ENCODE measurements at places on chromosomes 5 and 9. TPM values are rescaled to one million over a fixed set of nuclear protein-coding genes. Genes with fewer than 3 reads are reported as not detected.

SLC34A1 gene
- total RNA-seq, result 0.16 TPM

DNA sequence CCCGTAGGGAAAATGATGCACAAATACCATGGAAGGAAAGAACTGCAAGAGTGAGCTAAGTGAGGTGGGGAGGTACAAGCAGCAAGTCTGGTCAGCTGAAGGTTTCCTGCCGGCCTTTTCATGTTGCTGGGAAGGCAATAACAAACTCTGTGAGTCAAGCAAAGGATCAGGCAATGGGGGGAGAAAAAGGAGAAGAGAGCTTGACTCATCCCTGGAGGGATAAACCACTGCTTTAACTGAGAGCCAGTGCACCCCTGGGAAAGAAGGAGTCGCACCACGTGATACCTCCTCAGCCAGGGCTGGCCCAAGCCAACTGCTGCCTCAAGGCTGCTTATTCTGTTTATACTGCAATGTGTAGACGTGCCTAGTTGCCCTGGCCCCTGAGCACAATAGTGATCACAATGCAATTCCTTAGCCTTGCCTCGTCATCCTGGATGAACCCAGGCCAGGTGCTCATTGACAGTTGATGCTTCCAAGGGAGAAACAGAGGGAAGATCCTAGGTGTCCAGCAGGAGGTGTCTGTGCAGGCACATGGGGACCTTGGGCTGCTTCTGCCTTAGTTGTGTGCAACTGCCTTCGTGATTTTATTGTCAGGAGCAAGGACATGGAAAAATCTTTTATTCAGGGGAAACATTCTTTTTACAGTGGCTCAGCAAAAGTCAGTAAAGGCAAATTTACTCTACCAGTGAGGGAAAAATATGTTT lies 203.0 kb upstream of the TUT7 start:
- H3K27ac ChIP-seq, result no peak overlapping the region
- H3K27me3 ChIP-seq, result peaks cover 14% of the 10 kb centered on the region
- H3K4me3 ChIP-seq, result no peak overlapping the region
- H3K36me3 ChIP-seq, result no peaks in the 10 kb centered on the region

GRCh38 chr5:1555011-1555807 lies 31.4 kb upstream of the LPCAT1 start:
- H3K36me3 ChIP-seq, result no peaks in the 10 kb centered on the region
- no peak overlapping the region for H3K4me3 ChIP-seq
- H3K27ac ChIP-seq, result no peak overlapping the region
- H3K27me3 ChIP-seq, result no peaks in the 10 kb centered on the region

GRCh38 chr5:21802869-21803490 lies 1050.2 kb downstream of the CDH12 start:
- H3K4me1 ChIP-seq, result no peaks in the 10 kb centered on the region
- no peak overlapping the region for H3K27ac ChIP-seq
- no peak overlapping the region for H3K4me3 ChIP-seq
- no peaks in the 10 kb centered on the region for H3K36me3 ChIP-seq
- H3K27me3 ChIP-seq, result no peaks in the 10 kb centered on the region

GRCh38 chr9:122053064-122053463 lies 40.0 kb downstream of the TTLL11 start:
- no peak overlapping the region for H3K4me3 ChIP-seq
- H3K4me1 ChIP-seq, result peaks cover 20% of the 10 kb centered on the region
- H3K36me3 ChIP-seq, result peaks cover 8% of the 10 kb centered on the region
- no peak overlapping the region for H3K27ac ChIP-seq
- DNase-seq, result no peak
- peaks cover 2% of the 10 kb centered on the region for H3K27me3 ChIP-seq

- H3K4me1 ChIP-seq, result peaks cover 22% of the 10 kb centered on the region
- no peaks in the 10 kb centered on the region for H3K36me3 ChIP-seq
- no peak overlapping the region for H3K4me3 ChIP-seq
- peaks cover 38% of the 10 kb centered on the region for H3K27me3 ChIP-seq
These were observed 90.6 kb downstream of the LMX1B start for GRCh38 chr9:126704157-126704891.

All from naive thymus-derived CD8-positive, alpha-beta T cell (primary cell).